ENCODE measurements at places on chromosomes 3 and 15.

DNA sequence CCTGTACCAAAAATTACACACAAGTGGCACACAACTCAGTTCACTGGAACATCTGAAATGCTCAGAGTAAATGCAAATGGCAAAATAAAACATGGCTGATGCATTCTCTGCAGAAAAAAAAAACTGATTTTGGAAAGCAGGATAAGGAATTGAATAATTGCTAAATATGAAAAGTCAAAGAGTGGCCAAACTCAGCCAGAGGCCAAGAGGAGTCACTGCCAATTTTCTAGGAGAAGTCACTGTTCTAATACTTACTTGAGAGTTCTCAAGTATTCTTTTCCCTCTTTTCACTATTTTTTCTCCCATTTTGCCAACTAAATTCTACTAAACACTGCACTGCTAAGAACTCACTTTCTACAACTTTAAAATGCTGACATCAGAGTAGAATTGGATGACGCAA lies 1018.6 kb downstream of the TUSC7 start:
- DNase-seq, result no peak

DNA sequence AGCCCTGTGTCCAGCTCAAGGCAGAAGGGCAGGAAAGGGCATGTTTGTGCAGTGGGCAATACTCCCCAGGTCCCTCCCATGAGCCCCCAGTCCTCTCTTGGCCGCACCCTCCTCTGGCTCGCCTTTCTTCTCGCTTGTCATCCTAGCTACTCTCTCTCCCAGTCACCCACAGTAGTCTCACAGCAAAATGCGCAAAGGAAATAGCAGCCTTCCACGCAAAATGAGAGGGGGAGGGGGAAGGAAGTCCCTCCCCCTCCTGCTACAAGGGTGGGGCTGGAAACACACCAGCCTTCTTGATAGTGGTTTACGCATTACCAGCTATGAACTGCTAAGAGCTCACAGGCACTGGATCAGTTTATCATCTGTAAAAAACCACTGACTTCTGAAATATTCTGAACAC lies 83.8 kb downstream of the GADL1 start:
- no peak for DNase-seq

DNA sequence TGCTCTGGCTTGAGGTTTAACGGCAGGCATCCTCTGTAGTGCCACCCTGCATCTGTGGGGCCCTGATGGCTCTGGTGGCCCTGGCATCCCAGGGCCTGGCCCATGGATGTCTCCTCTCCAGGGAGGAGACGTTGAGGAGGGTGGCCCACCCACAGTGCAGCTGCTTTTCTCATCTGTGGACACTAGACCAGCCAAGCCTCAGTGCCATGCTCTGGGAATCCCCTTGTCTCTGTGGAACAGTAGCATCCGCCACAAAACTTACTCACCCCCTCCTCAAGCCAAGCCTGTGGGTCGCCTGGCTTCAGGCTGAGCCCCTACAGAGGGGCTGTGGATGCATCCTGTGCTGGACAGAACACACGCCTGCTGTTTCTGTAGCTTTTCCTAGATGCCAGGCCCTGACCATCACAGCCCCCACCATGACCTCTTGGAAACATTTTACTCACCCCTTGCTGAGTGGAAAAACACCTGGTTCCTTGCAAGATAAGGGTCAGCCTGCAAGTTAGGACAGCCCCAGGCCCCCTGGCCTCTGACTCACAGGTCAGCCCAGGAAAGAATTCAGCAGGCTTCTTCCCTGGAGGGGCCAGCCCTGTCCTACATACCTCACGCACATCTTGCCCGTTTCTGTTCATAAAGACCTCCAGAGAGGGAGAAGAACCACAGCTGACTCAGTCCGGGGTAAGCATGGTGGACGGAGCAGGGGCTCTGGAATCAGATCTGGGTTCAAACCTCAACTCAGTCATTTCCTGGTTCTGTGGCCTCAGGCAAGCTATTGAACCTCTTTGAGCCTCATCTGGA lies 19.0 kb downstream of the PAK6 start:
- no peak for DNase-seq

DNA sequence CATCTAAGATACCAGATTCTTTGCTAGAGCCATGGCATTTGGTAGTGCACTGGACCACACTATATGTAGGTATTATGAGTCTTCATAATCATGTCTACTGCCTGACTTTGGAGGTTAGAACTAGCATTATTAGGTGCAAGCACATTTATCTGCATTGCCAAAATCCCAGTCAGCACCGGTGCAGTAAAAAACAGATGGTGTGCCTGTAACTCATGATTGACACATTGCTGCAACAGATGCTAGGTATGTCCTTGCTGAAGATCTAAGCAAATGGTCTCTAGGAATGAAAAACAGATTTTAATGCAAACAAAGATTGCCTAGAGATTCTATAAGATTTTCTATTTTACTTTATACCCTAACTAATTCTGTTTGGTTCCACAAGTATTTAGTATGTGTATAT lies 47.7 kb downstream of the MYO5A start:
- DNase-seq, result no peak

- no peak for DNase-seq
Observed at GRCh38 chr3:73727854-73728253, 103.1 kb upstream of the PDZRN3 start.

- no peak for DNase-seq
Observed at GRCh38 chr3:180267202-180267843, 230.6 kb upstream of the PEX5L start.

DNA sequence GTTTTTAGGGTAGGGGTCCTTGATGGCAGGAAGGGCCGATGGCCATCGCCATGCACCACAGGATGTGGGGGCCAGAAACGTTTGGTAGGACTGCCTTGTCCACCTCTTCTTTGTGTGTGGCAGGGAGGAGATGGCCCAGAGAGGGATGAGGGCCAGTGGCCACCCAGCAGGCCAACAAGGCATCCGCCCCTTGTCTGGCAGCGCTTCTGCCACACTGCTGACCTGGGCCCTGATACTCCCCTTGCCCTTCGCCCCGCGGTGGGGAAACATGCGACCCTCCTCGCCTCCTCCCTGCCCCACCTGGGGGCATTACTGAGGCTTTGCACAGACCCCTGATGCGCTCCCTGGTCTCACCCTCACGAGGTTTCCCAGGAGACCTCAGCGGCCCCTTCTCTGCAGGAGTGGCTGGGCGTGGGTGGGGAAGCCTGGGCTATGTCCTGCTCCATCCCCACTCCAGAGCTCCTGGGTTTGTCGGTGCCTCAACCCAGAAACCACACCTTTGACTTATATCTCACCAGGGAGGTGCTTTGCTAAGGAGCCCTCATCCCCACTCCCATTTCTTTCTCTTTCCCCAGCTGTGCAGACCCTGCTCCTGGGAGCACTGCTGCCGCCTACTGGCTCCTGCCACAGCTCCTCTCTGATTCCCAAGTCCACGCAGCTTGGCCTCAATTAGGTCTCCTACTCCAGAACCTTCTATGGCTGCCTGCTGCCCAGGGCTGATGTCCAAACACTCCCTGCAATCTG lies 38.7 kb downstream of the FEM1B start:
- no peak for DNase-seq

DNA sequence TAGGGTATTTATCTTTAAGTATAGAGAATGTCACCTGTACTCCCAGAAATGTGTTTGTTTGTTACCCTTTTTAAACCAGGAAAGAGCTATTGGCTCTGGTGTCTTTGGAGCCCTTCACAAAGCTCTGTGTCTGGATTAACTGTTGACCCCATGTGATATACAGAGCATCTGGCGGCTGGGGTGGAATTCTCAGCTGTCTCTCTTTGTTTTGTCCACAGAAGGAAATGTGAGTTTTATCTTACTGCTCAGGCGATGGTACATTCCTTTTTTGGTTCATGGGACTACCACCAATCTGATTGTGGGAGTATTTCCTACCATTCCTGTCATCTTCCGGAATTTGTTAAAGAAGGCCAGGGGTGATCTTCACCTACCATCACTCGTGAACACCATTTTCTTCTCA lies 120.3 kb downstream of the AKAP13 start:
- no peak for DNase-seq

GRCh38 chr3:143794793-143795462 lies 53.3 kb downstream of the SLC9A9 start:
- DNase-seq, result no peak

GRCh38 chr3:100782906-100783305 lies 73.6 kb downstream of the TFG start:
- DNase-seq, result no peak

DNA sequence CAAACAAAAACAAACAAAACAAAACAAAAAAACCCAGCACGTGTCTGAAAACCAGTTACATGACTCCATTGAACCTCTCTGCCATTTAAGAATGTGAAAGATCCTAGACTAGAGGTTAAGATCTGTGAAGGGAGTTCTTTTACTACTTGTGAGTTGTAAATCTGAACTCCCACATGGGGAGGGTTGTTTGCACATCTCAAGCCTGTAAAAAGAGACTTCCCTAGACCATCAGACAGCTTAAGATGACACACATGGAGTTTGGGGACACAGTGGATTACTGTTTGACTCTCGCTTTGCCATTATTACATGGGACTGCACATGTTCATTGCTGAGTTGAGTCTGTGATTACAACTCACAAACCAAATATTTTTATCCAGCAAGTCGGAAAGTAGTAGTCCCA lies 171.5 kb downstream of the SLC9A9 start:
- DNase-seq, result no peak

GRCh38 chr15:67095912-67096311 lies 30.5 kb downstream of the SMAD3 start:
- no peak for DNase-seq

DNA sequence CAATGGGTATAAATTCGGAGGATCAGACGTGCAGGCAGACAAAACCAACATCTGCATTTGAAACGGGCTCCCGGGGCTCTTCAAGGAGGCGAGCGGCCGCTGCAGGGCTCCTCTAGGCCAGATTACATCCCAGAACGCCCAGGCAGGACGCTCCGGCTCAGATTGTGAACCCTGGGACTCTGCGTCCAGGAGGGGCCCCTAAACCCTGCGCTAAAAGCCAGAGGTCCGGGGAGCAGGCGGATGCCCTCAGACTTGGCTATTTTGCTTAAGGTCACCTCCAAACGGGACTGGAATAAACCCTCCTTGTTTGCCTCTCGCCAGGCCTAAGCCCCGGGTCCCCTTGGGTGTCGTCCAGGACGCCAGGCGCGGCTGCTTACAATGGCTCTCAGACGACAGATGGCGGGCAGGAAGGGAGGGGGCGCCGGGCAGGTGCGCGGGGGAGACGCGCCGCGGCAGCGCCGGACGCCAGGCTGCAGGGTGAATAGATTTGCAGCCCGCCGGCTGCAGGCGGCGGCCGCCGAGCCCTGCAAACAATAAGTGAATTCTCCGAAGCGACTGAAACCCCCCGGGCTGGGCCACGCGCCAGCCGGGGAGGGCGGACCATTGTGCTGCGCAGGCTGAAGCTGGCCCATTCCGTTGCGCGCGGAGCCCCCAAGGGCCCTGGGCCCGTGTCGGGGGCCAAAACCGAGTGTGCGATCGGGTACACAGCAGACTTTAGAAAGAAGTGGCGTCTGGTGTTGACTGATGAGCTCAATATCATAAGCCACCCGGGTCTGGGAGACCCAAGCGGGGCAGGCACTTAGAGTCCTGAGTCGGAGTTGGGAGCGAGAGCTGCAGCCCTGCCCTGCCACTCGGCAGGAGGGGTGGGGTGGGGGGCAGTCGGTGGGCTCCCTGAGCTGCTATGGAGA lies 32.3 kb upstream of the AMOTL2 start:
- DNase-seq, result no peak

DNA sequence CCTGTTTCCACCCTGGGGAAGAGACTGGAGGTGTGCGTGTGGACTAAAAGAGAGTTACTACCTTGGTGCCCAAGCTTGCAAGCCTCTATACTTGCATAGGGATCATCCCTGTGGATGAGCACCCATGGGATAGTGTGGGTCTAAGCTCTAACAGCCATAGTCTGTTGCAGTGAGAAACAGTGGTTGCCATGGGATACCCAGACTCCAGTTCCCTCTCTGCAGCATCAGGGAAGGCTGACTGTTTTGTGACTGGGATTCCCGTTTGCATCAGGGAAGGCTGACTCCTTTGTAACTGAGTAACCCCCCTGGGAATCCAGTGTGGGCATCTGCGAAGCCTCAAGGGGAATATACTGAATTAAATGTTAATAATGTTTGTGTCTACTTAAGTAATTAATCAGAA lies 196.1 kb downstream of the ZNF621 start:
- DNase-seq, result no peak

GRCh38 chr3:171792531-171792930 lies 17.8 kb downstream of the PLD1 start:
- no peak for DNase-seq

GRCh38 chr3:39118079-39118478 lies 10.6 kb downstream of the TTC21A start:
- no peak for DNase-seq

DNA sequence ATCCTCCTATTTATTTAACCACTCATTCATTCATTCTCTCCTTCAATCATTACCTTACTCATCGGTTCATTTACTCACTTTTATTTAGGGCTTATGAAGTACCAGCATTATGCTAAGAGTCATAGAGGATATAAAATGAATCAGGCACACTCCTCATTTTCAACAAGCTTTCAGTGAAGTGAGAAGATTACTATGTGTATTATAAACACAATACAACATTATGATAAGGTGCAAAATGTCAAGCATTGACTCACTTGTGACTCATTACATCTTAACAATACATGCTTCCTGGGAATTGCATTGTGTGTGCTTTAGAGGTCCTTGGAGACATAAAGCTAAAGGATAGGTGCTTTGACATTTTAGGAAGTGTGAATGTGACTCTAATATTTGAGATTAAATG lies 60.4 kb downstream of the PLAAT1 start:
- DNase-seq, result no peak

GRCh38 chr3:169836078-169836941 lies 23.6 kb upstream of the LRRC34 start:
- DNase-seq, result no peak

- DNase-seq, result no peak
Observed at GRCh38 chr15:42627485-42627884, 52.1 kb downstream of the STARD9 start.

GRCh38 chr3:141326626-141327025 lies 41.7 kb upstream of the ZBTB38 start:
- no peak for DNase-seq

- no peak for DNase-seq
Observed at GRCh38 chr15:58522391-58522790, 90.6 kb downstream of the LIPC start.

- no peak for DNase-seq
Observed at GRCh38 chr3:131880948-131881347, 153.9 kb downstream of the CPNE4 start.

DNA sequence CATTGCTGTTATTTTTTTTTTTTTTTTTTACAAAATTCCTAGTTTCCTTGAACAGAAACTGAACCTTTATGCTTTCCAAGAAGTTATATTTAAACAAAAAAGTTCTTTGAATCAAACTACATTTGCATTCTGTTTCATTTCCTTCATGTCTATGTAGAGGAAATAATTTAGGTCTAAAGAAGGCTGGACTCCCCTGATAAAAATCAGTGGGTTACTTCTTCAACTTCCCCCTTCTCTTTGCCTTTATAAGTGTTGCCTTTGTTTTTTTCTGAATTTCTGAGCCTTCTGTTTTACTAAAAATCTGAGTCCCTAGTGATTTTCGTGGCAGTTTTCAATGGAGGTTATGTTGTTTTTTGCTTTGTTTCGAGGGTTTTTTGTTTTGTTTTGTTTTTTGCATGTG lies 152.8 kb downstream of the CHDH start:
- DNase-seq, result no peak

GRCh38 chr3:121998611-121999473 lies 23.2 kb downstream of the ILDR1 start:
- no peak for DNase-seq

Measured in stimulated activated CD4-positive, alpha-beta T cell treated with anti-CD3 and anti-CD28 coated beads, Interleukin-4, amount 100 ng/mL, for 1 hour (primary cell).